Glutamatergic neuron (in vitro differentiated cells): ENCODE measurements at places on chromosomes 2 and 18. TPM values are rescaled to one million over a fixed set of nuclear protein-coding genes. Genes with fewer than 3 reads are reported as not detected.

TBC1D8 gene
- total RNA-seq, result 14.6 TPM

SP100 gene
- total RNA-seq, result not detected

SNTG2 gene
- total RNA-seq, result 7.7 TPM

NT5C1B gene
- not detected for total RNA-seq

NXPH2 gene
- 0.83 TPM for total RNA-seq

FIGN gene
- total RNA-seq, result 12.4 TPM

LCT gene
- not detected for total RNA-seq

AKAIN1 gene
- total RNA-seq, result 14.1 TPM

DSC1 gene
- total RNA-seq, result not detected

- DNase-seq, result peak; percentile 29
- no peaks in the 10 kb centered on the region for H3K36me3 ChIP-seq
- peaks cover 27% of the 10 kb centered on the region for H3K4me1 ChIP-seq
- peak overlapping the region; percentile 91 for H3K27ac ChIP-seq
These were observed 668 bp upstream of the ANKRD12 start for GRCh38 chr18:9135912-9136314.

DNA sequence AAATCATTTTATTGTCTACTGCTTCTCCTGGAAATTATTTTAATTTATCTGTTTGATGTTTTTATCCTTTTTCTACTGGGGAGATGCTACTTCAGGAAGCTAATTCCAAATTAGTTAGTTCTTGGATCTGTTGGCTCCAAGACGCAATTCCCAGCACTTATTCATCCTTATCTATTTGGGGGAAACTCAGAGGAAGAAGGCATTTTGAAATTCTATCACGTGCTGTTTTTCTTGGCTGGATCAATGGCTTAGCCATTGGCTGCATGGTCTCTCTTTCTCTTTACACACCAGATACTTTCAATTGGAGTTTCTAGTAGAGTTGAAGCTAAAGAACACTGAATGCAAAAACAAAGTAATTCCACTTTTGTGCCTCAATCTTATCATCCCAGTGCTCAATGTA is 98.3 kb downstream of the RAPGEF4 start:
- DNase-seq, result no peak
- H3K36me3 ChIP-seq, result no peaks in the 10 kb centered on the region
- H3K27me3 ChIP-seq, result no peaks in the 10 kb centered on the region
- peaks cover 10% of the 10 kb centered on the region for H3K4me1 ChIP-seq
- H3K27ac ChIP-seq, result no peak overlapping the region
- no peak overlapping the region for H3K4me3 ChIP-seq

DNA sequence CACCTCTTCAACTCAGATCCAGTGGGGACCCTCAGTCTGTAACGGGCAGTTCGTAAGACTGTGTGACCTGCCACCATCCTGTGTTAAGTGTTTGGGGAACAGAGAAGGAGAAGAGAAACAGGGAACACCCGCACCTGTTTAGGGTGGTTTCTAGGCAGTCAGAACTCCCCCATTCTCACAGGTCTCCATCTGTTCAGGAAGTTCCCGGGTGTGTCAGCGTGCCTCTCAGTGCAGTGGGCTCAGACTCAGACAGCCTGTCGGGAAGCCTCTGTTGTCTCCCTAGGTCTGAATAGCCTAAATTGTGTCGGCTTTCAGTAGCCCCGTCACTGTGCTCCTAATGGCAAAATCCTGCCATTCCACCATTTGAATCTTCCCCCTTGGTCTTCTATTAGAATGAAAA is 256.6 kb downstream of the LOXHD1 start:
- peaks cover 7% of the 10 kb centered on the region for H3K27me3 ChIP-seq
- H3K36me3 ChIP-seq, result no peaks in the 10 kb centered on the region
- no peak for DNase-seq
- H3K27ac ChIP-seq, result no peak overlapping the region

DNA sequence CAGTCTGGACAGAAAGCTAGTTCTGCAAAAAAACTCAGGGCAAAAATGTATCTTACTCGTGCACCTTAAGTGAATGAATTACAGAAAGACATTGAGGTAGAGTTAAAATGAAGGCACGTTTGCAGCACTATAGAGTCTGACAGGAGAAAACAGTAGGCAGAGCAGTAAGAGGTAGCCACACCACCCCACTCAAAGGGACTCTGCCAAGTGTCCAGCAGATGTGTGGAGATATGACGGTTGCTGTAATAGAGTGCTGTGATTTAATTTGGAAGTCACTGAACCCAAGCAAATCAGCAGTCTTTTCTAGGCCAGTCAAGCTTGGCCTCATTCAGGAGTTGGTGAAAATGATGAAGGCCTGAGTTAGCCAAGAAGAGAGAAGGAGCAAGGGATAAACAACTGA is 464.4 kb downstream of the PTPRM start:
- no peak for DNase-seq
- no peak overlapping the region for H3K27ac ChIP-seq
- H3K27me3 ChIP-seq, result peaks cover 2% of the 10 kb centered on the region
- H3K4me3 ChIP-seq, result no peak overlapping the region
- H3K4me1 ChIP-seq, result no peaks in the 10 kb centered on the region

DNA sequence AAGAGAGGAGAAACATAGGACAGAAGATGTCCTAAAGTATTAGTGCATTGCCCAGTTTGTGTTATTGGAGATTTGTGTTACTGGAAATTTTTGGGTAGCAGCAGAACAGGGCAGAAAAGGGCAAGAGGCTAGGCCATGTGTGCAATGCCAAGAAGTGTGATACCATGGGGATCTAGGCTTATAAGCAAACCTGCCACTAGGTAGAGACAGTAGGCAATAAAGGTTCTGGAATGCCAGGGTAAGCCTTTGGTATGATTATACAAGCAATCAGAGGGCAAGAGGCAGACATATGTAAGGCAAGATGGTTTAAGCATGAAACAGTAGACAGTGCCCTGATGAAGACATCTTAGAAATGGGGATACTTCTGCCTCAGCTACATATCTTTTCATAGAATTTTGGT is 12.3 kb upstream of the CERS6 start:
- peaks cover 3% of the 10 kb centered on the region for H3K27me3 ChIP-seq
- H3K4me3 ChIP-seq, result no peak overlapping the region
- no peak for DNase-seq
- H3K36me3 ChIP-seq, result peaks cover 6% of the 10 kb centered on the region
- H3K27ac ChIP-seq, result no peak overlapping the region

GRCh38 chr2:236809716-236810115 is 240.1 kb downstream of the ACKR3 start:
- no peaks in the 10 kb centered on the region for H3K27me3 ChIP-seq
- no peak overlapping the region for H3K27ac ChIP-seq
- no peak for DNase-seq
- no peak overlapping the region for H3K4me3 ChIP-seq
- peaks cover 15% of the 10 kb centered on the region for H3K36me3 ChIP-seq

GRCh38 chr2:226690461-226691024 is 109.1 kb downstream of the IRS1 start:
- DNase-seq, result no peak
- no peaks in the 10 kb centered on the region for H3K27me3 ChIP-seq
- H3K27ac ChIP-seq, result no peak overlapping the region
- H3K36me3 ChIP-seq, result no peaks in the 10 kb centered on the region
- H3K4me1 ChIP-seq, result peaks cover 8% of the 10 kb centered on the region

GRCh38 chr2:109478906-109479493 is 134.8 kb downstream of the SEPTIN10 start:
- DNase-seq, result no peak
- no peaks in the 10 kb centered on the region for H3K36me3 ChIP-seq
- H3K4me1 ChIP-seq, result peaks cover 29% of the 10 kb centered on the region
- no peak overlapping the region for H3K27ac ChIP-seq
- H3K4me3 ChIP-seq, result no peak overlapping the region
- H3K27me3 ChIP-seq, result peaks cover 4% of the 10 kb centered on the region

- no peak for DNase-seq
- H3K4me3 ChIP-seq, result no peak overlapping the region
- peaks cover 5% of the 10 kb centered on the region for H3K27me3 ChIP-seq
- no peaks in the 10 kb centered on the region for H3K36me3 ChIP-seq
- no peaks in the 10 kb centered on the region for H3K4me1 ChIP-seq
These were observed 283.9 kb upstream of the SIX2 start for GRCh38 chr2:45293182-45293581.

DNA sequence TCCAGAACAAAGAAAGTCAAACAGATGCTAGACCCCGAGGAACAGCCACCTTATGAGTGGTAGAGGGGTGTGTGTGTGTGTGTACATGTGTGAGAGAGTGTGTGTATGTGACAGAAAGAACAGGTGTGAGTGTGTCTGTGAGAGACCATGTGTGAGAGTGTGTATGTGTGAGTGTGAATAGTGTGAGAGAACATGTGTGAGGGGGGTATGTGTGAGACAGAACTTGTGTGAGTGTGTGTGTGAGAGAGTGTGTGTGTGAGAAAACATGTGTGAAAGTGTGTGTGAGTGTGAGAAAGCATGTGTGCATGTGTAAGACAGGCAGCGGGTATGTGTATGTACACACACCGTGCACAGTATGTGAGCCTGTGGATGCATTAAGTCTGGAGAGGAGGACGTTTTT is 214.3 kb downstream of the SP3 start:
- no peaks in the 10 kb centered on the region for H3K36me3 ChIP-seq
- H3K27me3 ChIP-seq, result peaks cover 12% of the 10 kb centered on the region
- peaks cover 26% of the 10 kb centered on the region for H3K4me1 ChIP-seq

DNA sequence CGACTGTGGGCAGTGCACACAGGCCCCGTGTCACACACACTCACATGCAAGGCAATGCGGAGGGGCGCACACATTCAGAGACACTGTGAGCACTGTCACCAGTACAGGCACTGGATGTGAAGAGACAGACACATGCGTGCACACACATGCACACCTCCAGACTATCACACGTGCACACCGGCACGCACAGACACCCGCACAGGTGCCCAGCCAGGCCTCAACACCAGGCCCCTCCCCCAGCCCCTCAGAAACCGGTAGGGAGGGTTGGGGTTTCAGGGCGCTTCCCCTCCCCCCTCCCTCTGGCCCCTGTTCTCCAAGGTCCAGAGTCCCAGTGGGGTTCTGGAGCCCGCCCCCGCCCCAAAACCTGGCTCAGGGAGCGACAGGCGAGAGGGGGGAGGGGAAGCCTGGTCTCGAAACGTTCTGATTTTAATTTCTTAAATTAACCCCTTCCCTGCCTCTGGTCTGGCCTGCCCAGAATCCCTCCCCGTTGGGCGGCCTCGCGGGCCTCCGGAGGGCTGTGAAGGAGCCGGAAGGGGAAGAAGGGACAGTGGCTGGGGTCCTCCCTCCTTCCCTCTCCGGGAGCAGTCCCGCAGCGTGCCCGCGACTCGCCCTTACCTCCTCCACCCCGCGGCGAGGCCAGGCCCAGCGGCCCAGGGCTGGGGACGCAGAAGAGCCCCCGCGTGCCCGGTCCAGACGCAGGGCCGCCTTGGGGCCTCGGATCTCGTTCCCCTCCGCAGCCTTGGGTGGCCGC is 558 bp downstream of the FBXO41 start:
- H3K27me3 ChIP-seq, result peaks cover 3% of the 10 kb centered on the region
- H3K4me1 ChIP-seq, result peaks cover 3% of the 10 kb centered on the region
- peak overlapping the region; percentile 72 for H3K27ac ChIP-seq
- H3K4me3 ChIP-seq, result peak overlapping the region; percentile 89
- DNase-seq, result peak; percentile 58

DNA sequence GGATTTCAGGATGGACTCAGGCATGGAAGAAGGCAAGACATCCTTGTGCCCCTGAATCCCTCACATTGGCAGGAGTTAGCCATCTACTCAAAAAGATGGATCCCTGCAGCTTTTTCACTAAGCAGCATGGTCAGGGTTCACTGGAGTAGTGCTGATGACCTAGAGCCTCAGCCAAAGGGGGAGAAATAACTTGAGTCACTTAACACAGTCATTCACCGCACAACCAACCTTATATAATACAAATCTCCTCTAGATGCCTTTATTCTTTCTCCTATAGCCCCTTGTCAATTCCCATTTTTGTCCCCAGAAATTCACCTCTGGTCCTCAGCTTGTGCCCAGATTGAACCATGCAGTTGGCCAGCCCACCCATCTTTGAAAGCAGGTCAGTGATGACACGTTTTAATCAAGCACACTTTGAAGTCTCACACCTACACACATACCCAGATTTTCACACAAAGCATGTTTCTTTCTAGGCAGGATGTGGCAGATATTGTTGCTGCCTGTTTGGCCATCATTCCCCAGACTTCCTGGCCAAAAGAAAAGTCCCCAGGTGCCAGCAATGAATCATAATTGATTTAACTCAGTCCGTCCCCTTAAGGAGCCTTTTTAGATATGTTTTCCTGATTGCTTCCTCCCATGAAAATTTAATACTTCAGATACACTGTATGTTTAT is 84.2 kb downstream of the LBH start:
- DNase-seq, result no peak
- H3K4me3 ChIP-seq, result no peak overlapping the region
- H3K36me3 ChIP-seq, result peaks cover 8% of the 10 kb centered on the region
- H3K27ac ChIP-seq, result no peak overlapping the region
- H3K4me1 ChIP-seq, result peaks cover 6% of the 10 kb centered on the region
- H3K27me3 ChIP-seq, result peaks cover 4% of the 10 kb centered on the region

- H3K36me3 ChIP-seq, result peaks cover 5% of the 10 kb centered on the region
- H3K4me3 ChIP-seq, result no peak overlapping the region
These were observed 137.7 kb downstream of the SNTG2 start for GRCh38 chr2:1088192-1088860.

GRCh38 chr2:215419113-215419512 is 16.8 kb downstream of the FN1 start:
- no peaks in the 10 kb centered on the region for H3K36me3 ChIP-seq
- peaks cover 3% of the 10 kb centered on the region for H3K27me3 ChIP-seq
- no peak overlapping the region for H3K27ac ChIP-seq
- no peak for DNase-seq
- H3K4me1 ChIP-seq, result no peaks in the 10 kb centered on the region
- no peak overlapping the region for H3K4me3 ChIP-seq

DNA sequence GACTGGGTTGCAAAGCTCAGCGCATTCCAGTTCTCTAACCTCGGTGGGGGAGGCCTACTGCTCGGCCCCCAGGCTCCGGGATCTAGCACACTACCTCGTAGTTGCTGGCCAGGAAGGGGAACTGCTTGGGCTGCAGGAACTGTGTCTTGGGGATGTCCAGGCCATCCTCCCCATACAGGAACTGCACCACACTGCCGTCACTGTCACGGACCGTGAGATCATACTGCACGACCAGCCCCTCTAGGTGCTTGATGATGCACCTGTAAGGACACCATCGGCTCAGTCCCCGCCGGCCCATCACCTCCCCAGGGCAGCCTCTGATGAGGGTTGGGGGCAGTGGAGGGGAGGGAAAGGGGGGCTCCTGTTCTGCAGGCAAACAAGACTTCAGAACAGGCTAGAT is 61.6 kb downstream of the POLR1A start:
- H3K27me3 ChIP-seq, result peaks cover 8% of the 10 kb centered on the region
- peaks cover 13% of the 10 kb centered on the region for H3K36me3 ChIP-seq
- H3K27ac ChIP-seq, result no peak overlapping the region
- H3K4me1 ChIP-seq, result no peaks in the 10 kb centered on the region

GRCh38 chr18:35827275-35827902 is 145.1 kb upstream of the RMP24 start:
- H3K27ac ChIP-seq, result no peak overlapping the region
- H3K27me3 ChIP-seq, result no peaks in the 10 kb centered on the region
- H3K4me1 ChIP-seq, result peaks cover 5% of the 10 kb centered on the region
- peaks cover 23% of the 10 kb centered on the region for H3K36me3 ChIP-seq
- H3K4me3 ChIP-seq, result no peak overlapping the region
- DNase-seq, result no peak

- H3K4me3 ChIP-seq, result no peak overlapping the region
- H3K27ac ChIP-seq, result no peak overlapping the region
- peaks cover 1% of the 10 kb centered on the region for H3K27me3 ChIP-seq
- H3K4me1 ChIP-seq, result no peaks in the 10 kb centered on the region
- DNase-seq, result no peak
These were observed 156.7 kb upstream of the SALL3 start for GRCh38 chr18:78822949-78823285.

- H3K4me3 ChIP-seq, result no peak overlapping the region
- H3K4me1 ChIP-seq, result no peaks in the 10 kb centered on the region
- H3K27me3 ChIP-seq, result no peaks in the 10 kb centered on the region
- DNase-seq, result no peak
- H3K36me3 ChIP-seq, result no peaks in the 10 kb centered on the region
These were observed 54.1 kb upstream of the THOC1 start for GRCh38 chr18:321865-322467.
